ENCODE measurements at places on chromosomes 4 and X.

- DNase-seq = no peak
Observed at GRCh38 chrX:118493653-118494297, 1.8 kb upstream of the DOCK11 start.

GRCh38 chr4:138927072-138927471, 88.5 kb upstream of the NOCT start:
- DNase-seq = no peak

GRCh38 chr4:42750091-42750490, 93.2 kb upstream of the ATP8A1 start:
- no peak for DNase-seq

DNA sequence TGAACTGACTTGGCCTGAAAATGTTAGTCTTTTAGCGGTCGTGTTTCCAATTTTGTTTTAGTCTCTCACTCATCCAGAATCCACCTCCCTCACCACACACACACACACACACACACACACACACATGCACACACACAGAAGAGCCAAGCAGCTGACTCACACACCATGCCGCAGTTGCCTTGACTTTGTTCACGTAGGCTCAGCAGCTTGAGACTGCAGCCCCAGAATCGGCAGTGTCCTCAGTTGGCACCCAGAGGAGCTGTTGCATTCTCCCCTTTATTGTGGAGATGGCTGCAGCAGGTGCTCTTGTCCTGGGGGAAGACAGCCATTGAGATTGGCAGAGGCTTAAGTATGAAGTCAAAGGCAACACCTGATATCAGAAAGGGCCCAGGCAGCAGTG, 20.9 kb upstream of the XPNPEP2 start:
- DNase-seq = peak; percentile 84

- DNase-seq = no peak
Observed at GRCh38 chr4:173014113-173014558, 154.5 kb upstream of the GALNT7 start.

DNA sequence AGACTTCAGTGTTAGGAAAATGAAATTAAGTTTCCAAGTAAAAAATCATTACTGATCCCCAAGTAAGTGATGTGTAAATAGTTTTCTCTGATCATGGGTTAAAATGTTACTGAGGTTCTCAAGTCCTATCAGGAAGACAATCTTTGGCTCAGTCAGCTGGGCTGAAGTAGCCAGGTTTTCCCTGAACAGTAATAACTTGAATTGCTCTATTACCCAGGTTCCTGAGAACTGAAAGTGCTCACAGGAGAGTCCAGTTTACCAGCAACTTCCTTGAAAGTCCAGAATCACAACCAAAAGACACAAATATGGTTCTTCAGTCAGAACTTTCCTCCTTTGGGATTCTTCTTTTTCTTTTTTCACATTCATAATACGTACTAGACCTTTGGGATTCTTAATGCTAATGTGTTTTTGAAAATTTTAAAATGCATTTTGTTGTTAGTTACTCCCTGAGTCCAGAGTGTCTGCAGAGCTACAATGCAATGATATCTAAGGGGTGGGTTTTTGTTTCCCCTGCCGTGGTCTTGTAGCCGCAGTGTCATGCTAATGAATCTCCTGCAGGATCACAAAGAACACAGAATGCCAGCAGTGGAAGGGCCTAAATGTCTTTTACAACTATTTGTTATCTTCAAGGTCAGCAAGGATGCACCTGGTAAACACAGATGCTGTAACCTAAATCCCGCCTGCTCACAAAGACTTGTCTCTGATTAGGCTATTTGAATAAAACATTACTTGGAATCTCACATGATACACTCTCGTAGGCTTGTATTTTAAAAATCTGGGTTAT, 439.8 kb upstream of the NR3C2 start:
- DNase-seq = no peak

DNA sequence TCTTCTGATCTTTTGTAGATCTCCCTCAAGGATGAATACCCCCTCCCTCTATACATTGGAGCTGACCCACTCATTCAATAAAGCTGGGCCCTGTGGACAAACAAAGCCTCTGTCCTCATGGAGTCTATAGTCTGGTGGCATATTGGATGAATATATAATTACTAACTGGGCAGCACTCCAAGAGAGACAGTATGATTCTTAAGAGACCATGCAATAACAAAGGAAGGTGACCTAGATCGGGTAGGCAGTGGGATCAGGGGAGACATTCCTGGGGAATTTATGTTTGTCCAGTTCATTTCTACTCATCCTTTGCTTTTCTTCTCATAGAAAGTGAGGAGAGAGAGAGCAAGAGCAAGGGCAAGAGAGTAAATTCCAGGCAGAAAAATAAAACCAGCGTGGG, 23.5 kb upstream of the CXCL13 start:
- DNase-seq = no peak

DNA sequence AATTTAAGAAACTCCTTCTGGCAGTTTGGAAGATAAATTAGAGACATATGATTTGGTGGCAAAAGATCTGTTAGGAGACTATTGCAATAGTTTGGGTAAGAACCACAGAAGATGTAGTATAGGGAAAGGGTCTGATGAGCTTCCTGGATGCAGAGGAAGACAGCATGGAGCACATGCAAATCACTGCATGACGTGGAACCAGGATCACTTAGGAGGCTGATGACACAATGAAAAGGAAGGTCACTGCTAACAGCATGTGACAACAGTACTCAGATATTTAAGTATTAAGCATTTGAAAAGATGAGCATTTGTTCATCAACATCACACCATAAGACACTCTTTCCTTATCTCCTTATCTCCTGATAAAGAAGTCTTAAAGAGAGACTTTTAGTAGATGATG, 167.8 kb upstream of the LDB2 start:
- no peak for DNase-seq

- no peak for DNase-seq
Observed at GRCh38 chr4:47486231-47486673, 1.2 kb downstream of the ATP10D start.

DNA sequence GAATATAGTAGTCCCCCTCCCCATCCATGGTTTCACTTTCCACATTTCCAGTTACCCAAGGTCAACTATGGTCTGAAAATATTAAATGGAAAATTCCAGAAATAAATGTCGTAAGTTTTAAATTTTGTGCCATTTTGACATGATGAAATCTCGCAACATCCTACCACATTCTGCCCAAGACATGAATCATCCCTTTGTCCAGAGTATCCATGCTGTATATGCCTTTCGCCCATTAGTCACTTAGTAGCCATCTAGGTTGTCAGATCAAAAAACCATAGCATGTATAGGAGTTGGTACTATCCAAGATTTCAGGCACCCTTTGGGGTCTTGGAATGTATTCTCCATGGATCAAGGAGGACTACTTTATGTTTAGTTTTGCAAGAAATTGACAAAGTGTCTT, 8.3 kb downstream of the PRRG1 start:
- DNase-seq = no peak

- DNase-seq = no peak
Observed at GRCh38 chr4:169189372-169189771, 81.4 kb downstream of the SH3RF1 start.

DNA sequence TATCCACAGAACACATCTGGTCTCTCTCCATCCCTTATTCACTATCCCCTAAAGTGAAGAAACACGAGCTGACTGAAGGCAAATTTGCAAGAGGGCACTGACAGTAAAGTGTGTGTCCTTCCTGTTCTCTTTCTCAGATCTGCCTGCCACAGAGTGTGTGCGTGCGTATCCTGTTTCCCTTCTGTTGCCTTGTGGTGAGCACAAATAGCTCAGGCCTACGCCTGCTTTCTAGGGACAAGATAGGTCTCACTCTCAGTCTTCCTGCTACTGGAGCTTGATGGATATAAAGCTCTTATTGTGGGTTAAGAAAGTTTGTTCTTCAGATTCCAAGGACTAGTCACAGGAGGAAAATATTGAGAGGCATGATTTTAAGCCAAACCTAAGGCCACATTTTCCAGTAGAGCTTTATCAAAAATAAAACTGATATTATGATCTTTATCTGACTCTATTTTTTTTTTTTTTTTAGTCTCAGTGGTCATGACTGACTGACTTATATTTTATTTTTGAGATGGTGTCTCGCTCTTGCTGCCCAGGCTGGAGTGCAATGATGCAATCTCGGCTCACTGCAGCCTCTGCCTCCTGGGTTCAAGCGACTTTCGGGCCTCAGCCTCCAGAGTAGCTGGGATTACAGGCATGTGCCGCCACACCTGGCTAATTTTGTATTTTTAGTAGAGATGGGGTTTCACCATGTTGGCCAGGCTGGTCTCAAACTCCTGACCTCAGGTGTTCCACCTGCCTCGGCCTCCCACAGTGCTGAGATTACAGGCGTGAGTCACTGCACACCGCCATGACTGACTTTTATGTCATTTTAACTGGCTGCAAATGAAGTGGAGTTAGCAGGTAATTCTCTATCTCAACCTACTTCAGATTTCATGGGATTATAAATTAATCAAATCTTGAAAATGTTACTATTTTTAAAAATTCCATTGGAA, 140.3 kb upstream of the SH3RF1 start:
- no peak for DNase-seq

DNA sequence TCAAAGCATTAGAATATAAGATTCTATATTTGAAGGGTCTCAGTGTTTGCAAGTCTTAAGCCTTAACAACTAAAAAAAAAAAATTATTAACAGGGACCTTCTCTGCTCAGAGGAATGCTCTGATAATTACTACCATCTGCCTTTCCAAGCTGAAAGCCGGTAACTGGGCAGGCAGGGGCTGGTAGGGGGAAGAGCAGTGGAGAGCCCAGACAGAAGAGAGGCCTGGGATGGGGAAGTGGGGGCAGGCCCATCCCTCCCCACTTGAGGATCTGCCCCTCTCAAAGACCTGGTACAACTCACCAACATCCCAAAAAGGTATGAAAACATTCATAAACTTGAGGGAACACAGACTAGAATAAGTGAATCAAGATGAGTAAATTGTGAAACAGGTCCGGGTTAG, 113.9 kb downstream of the QDPR start:
- DNase-seq = no peak

GRCh38 chr4:1356181-1356998, 9.4 kb downstream of the UVSSA start:
- DNase-seq = no peak

- no peak for DNase-seq
Observed at GRCh38 chr4:154616731-154617130, 4.3 kb upstream of the FGG start.

- DNase-seq = no peak
Observed at GRCh38 chrX:78024349-78025059, 55.1 kb upstream of the PGAM4 start.

DNA sequence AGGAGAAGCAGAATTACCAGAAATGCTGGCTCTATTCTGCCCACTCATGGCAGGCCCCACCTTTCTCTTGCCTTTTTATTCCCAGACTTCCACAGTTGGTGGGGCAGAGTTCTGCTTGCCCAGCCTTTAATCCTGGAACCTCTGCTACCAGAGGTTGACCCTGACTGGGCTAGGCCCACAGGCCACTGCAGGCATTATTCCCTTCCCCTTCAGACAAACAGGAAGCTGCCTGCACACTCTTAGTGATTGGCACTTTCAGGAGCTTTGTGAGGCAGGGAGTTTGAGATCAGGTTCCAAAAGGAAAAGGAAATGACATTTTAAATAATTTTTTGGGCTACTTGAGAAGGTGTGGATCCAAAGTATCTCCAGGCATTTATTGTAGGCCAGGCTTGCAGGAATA, 18.8 kb downstream of the MSN start:
- DNase-seq = no peak

DNA sequence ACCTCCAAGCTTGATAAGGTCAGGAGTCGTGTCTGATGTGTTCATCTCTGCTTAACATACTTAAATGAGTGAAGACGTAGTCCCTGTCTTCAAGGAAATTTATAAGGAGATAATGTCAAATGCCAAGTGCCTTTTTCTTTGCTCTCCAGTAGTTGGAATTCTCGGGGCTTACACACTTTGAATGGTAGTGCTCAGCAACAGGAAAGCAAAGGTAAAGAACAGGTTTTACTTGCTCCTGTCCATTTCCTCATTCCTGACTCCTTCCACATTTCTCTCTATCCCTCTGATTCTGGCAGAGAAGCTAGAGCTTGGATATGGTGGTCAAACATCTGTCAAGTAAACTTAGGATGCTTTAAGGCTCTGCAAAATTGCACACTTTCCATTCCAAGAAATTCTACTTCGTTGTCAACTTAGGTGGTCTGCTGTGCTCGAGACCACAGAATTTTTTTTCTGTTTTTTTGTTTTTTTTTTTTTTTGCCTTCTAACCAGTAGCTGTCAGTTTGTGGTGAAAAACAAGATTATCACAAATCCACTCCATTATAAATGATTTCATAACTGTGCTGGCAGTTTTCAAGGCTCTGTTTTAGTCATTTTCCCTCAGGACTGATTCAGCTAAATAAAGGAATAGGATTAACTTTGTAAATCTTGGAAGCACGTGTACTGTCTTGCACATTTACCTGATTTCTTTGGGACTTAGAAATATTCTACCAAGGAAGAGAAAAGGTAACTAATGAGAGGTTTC, 180.8 kb upstream of the ANXA3 start:
- no peak for DNase-seq

DNA sequence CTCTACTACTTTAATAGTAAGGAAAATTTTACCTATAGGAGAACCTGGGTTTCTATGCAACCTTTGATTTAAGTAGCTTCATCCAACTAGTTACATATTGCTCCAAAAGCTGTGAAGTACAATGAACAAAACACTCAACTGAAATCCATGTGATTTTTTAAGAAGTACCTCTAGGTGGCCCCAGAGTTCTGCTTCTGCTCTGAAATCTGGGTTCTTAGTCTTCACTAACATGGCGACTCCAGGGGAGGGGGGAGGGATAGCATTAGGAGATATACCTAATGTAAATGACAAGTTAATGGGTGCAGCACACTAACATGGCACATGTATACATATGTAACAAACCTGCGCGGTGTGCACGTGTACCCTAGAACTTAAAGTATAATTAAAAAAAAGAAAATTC, 73.4 kb upstream of the MAGEB2 start:
- DNase-seq = no peak

DNA sequence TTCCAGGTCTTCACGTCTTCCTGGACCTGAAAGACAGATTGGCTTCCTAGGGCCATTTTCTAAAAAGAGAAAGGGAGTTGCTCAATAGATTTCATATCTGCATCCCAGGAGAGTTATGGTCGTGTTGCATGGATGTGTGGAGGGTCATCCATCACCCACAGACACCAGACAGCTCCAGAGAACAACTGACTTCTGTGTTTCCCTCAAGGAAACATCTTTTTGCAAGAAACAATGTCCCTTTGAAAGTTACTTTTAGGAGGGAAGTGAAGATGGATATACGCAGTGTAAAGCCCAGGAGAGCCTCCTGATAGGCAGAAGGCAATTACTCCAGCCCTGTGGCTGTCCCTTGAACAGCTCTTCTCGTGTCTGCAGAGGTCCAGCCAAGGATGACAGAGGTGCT, 108.3 kb downstream of the CLNK start:
- DNase-seq = no peak

- DNase-seq = peak; percentile 56
Observed at GRCh38 chr4:8072235-8072968, 86.2 kb downstream of the ABLIM2 start.

GRCh38 chr4:86019906-86020305, 339.9 kb downstream of the MAPK10 start:
- no peak for DNase-seq

GRCh38 chr4:147840838-147841738, 109.2 kb downstream of the ARHGAP10 start:
- no peak for DNase-seq

- no peak for DNase-seq
Observed at GRCh38 chr4:7254736-7255487, 62.6 kb downstream of the SORCS2 start.
